Activated naive CD4-positive, alpha-beta T cell treated with anti-CD3 and anti-CD28 coated beads, Interleukin-2, amount 50 U/mL, for 16 hours (primary cell): ENCODE measurements at places on chromosomes 2 and 18.

DNA sequence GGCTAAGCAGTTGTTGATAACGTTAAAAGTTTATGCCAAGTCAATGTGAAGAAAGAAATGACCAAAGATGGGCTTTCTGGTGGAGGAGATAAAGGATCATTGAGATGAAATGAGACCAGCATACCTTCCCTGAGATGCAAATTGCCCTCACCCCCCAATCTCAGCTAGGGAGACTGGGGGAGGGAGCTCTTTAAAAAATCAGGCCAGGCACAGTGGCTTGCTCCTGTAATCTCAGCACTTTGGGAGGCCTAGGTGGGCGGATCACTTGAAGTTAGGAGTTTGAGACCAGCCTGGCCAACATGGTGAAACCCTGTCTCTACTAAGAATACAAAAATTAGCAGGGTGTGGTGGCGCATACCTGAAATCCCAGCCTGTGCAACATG lies 30.9 kb upstream of the KCMF1 start:
- DNase-seq: no peak

DNA sequence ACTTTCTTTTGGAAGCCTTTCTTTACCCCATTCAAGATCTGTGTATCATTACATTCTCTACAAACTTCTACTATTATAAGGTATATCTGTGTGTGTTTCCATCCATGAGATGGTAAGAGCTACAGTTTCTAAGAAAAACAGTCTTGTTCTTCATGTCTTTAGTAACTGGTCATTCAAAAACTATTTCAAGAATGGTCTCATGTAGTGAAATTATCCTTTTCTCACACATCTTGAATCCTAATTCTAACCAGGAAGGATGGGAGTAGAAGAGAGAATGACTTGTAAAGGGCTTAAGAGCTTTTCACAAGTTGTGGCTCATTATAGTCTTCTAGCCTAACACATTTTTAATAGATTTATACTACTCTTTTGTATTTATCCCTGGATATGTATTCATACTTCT lies 47.3 kb downstream of the ROCK1 start:
- DNase-seq: no peak

GRCh38 chr18:70994116-70994515 lies 705.3 kb downstream of the SOCS6 start:
- no peak for DNase-seq

- DNase-seq: no peak
These were observed 20.4 kb upstream of the ATOH8 start for GRCh38 chr2:85733121-85733960.

GRCh38 chr18:76518123-76518859 lies 23.2 kb upstream of the ZNF516 start:
- no peak for DNase-seq

DNA sequence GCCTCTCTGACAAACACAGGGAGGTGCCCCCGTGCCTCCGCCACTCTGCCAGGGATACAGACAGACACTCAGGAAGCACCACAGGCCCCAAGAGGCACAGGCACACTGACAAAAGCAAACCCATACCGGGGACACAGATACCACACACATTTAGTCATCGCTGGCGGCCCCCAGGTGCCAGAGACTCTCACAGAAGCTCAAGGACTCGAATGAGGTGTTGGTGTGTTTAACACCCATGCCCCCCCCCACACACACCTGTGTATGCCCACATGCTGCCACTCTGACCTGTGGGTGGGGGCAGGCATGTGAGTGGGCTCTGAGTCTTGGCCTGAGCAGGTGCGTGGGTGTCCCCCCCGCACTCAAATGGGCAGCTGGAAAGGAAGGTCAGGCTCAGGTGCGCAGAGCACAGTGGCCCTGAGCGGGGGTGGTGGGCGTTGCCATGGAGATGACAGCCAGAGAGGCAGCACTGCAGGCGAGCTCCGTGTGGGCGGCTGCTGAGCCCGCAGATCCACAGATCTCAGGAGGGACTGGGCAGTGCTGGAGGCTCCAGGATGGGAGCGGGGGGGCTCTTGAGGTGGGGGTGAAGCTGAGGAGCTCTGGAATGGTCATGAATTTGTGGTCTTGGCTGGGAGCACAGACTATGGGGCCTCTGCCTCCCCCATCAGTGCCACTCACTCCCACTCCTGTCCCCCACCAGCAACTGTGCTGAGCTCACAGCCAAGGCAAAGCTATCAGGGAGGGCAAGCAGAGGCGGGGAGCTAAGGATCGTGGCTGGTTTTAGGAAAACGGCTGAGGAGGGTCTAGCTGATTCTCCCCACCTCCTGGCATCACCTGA lies 73.9 kb upstream of the TAF1B start:
- DNase-seq: no peak

GRCh38 chr2:241391892-241392665 lies 36.0 kb downstream of the FARP2 start:
- DNase-seq: no peak

GRCh38 chr18:23453680-23454058 lies 582 bp downstream of the RIOK3 start:
- no peak for DNase-seq

DNA sequence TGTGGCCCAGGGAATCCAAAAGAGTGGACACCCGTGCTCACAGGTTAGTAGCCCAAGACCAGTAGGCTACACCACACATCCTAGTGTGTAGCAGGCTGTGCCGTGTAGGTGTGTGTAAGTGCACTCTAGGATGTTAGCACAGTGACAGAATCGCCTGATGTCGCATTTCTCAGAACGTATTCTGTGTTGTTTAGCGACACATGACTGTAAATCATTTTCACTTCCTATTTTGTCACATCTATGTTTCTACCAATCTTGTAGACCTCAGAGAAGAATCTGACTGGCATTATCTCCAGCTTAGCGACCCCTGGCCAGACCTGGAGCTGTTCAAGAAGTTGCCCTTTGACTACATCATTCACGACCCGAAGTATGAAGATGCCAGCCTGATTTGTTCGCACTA lies 45.1 kb downstream of the NTSR2 start:
- DNase-seq: no peak

- no peak for DNase-seq
These were observed 620.4 kb downstream of the XIRP2 start for GRCh38 chr2:167508709-167509108.

DNA sequence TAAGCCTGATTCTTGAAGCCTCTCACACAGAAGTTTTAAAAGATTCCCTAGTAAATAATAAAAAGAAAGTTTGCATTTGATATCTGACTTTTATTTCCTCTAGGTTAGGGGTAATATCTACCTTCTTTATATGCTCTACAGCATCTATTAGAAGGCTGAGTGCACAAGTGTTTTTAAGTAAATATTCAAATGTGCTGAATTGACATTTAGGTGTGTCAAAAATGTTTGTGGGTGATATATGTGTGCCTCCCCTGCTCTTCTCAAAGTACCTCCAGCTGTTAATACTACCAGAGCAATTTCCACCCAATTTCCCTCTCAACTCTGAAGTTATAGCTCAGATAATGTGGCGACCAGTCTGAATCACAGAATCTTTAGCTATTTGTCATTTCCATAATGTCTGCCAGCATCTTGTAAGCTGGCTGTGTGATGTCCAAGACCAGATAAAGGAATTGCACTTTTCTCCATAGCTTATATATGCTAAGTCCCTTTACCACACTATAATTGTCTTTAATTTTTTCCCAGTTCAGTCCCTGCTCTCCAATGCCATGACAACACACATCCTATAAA lies 24.4 kb upstream of the ERMN start:
- no peak for DNase-seq

DNA sequence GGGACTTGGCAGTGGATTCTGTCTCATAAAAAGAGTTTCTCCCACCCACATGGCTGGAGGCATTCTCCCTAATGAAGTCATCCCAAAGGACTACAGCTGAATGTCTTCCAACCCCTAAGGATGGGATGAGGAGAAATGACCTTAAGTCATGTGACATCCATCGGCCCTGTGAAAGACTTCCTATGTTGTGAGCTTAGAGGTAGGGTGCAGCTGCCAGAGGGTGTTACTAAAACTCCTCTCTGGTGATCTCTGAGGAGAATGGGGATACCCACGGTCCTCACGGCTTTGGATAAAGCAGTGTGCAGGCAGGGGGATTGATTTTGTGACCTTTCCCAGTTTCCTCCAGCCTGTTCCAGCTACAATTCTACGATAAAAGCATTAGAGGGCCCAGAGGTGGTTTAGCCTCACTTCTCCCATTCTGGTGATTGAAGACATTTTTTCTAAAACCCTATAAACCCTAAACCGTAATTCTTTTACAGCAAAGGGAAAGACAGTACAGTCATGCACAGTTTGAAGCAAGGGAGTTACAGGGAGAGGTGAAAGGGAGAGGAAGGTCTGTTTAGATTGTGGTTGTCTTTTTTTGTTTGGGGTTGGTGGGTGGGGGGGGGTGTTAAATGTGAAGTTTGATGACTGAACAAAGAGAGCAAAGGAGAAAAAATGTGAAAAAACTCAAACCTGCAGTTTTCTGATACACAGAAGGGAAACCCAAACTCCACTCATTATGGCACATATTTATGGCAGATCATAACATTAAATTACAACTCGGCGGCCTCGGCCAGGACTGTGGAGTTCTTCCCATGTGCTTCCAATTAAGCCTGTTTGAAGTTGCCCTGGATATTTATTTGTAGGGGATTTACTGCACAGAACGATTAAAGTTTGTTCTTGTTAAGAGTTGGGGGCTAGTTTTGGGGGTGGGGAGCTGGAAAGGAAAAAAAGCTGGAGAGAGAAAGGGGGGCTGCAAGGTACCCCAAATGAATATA lies 26.6 kb upstream of the SLC14A2 start:
- no peak for DNase-seq

DNA sequence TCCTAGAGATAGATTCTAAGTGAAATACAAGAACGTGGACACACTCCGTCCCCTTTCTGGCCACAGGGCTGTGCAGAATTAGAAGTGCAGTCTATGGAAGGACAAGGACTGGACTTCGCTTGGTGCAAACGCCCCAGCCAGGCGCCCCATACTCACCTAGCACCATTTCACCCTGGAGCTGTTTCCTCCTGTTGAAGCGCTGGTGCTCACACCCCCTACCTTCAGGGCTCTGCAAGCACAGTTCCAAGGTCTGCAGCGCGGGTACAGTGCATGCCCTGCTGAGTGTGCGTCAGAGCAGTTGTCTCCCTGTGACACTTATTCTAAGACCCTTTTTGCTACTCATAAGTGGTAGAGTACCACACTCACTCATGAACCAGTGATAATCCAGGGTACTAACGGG lies 3.0 kb downstream of the HPCAL1 start:
- DNase-seq: peak; percentile 66

GRCh38 chr2:41962922-41963622 lies 84.7 kb upstream of the PKDCC start:
- DNase-seq: no peak

GRCh38 chr18:25365242-25365641 lies 13.3 kb upstream of the ZNF521 start:
- no peak for DNase-seq

GRCh38 chr2:240604291-240604938 lies 17.9 kb downstream of the CAPN10 start:
- DNase-seq: peak; percentile 8

DNA sequence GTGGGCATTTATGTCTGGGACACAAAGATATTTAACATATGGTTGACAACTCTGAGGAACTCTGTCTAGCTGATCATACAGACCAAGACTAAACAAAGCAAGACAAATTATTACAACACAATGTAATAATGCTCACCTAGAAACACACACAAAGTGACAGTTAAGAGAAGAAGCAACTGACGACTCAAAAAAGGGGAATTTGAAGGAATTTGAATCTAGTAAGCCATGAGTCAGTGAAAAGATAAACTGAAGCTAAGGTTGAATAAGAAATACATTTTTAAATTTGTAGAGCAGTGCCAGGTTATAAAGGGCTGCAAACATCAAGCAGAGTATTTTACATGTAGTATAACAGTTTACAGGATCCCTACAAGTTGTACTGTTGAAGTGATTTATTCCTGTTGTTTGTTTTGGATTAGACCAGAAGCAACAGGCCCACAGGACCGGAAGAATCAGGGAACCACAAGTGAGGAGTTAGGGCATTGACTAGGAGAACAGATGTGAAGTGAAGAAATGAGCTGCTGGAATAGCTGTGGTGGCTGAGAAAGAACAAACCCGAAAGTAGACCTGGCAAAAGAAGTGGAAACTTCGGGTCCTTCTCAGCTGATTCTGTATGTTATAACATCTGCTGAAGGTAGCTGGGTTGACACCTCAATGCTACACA lies 35.6 kb downstream of the IFIH1 start:
- no peak for DNase-seq

GRCh38 chr18:76953583-76954233 lies 131.4 kb downstream of the ZNF236 start:
- DNase-seq: no peak

GRCh38 chr2:136115183-136115761 lies 2.7 kb downstream of the CXCR4 start:
- DNase-seq: no peak

- peak; percentile 52 for DNase-seq
These were observed 182.6 kb upstream of the HAAO start for GRCh38 chr2:42974721-42975717.

DNA sequence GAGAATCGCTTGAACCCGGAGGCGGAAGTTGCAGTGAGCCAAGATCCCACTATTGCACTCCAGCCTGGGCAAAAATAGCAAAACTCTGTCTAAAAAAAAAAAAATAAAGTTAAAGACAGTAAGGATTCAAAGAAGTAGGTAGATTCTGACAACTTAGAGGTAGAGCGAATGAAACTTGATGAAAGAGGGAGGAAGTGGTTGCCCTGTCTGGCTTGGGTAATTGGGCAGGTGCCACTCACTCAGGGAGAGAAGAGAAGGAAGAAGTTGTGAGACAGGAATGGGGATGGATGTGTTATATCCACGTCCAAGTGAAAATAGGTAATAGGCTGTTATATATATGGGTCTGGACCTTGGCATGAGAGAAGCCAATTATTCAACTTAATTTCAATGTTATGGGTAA lies 26.3 kb downstream of the NDC80 start:
- no peak for DNase-seq

- no peak for DNase-seq
These were observed 76.4 kb downstream of the RHOB start for GRCh38 chr2:20523073-20523798.

- DNase-seq: no peak
These were observed 75.1 kb downstream of the PLEKHM3 start for GRCh38 chr2:207950063-207950760.

DNA sequence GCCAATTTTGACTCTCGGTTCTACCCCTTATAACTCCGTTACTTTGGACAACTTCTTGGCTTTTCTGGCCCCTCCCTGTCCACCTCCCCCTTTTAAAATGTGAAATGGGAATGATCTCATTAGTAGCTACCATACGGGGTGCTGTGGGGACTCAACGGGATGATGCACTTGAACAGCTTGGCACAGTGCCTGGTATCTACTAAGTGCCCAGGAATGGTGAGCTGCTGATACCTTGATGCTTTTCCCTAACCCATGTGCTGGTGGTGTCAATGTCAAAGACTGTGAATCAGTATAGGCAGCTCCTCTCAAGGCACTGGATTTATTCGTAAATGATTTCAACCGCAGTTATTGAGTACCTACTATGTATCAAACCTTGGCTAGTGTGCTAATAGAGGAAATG lies 204.2 kb downstream of the LOXHD1 start:
- DNase-seq: no peak

DNA sequence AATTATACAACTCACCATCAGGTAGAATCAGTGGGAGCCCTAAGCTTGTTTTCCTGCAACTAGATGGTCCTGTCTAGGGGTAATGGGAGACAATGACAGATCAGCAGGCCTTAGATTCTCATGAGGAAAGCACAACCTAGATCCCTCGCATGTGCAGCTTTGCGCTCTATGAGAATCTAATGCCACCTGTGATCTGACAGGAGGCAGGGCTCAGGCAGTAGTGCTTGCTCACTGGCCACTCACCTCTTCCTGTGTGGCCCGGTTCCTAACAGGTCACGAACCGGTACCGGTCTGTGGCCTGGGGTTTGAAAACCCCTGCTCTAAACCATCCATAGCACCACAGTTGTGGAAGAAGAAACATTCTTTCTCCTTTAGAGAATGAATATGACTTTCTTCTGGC lies 242.8 kb upstream of the CXCR4 start:
- no peak for DNase-seq

GRCh38 chr2:236691799-236692167 lies 122.2 kb downstream of the ACKR3 start:
- no peak for DNase-seq
